Right kidney (tissue), 9 donors: ENCODE measurements at places on chromosomes 5 and 9.

DNA sequence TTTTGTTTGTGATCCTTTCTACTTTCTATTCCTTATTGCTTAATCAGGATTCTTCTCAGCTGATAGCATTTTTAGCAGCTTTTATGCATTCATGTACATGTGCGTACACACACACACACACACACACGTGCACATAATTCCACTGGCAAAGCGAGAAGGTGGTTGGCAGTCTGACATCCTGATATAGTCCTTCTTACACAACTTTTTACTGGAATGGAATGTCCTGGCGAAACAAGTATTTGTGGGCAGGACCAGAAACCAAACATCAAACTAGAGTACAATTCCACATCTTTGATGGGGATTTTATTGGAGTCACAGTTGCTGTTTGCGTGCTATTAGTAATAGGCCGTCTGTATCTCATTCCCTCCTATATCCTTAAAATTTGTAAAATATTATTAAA lies 356.5 kb downstream of the CCDC171 start:
- no peak for DNase-seq

DNA sequence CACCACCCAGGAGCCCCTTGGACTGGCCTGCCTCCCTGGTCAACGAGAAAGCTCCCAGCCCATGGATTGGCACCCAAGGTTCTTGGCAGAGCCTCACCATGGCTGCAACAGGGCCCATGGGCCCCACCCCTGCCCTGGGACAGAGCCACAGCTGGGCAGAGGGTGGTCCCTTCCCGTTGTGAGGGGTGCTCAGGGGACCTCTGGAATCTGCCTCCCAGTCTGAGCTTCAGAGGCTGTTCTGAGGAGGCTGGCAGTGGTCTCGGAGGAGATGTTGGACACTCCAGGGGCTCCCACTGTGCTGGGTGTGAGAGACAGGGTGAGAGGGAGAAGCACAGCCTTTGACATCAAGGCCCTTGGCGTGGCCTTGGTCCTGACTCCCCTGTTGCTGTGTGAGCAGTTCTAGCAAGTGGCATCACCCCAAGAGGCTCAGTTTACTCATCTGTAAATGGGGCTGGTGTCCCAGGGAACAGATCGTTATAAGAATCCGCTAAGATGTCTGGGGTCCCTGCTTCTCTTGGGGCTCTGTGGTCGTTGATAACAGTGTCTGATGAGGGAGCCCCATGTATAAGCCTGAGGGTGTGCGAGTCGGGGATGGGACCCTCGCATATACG lies 33.0 kb downstream of the LHX3 start:
- DNase-seq = no peak

DNA sequence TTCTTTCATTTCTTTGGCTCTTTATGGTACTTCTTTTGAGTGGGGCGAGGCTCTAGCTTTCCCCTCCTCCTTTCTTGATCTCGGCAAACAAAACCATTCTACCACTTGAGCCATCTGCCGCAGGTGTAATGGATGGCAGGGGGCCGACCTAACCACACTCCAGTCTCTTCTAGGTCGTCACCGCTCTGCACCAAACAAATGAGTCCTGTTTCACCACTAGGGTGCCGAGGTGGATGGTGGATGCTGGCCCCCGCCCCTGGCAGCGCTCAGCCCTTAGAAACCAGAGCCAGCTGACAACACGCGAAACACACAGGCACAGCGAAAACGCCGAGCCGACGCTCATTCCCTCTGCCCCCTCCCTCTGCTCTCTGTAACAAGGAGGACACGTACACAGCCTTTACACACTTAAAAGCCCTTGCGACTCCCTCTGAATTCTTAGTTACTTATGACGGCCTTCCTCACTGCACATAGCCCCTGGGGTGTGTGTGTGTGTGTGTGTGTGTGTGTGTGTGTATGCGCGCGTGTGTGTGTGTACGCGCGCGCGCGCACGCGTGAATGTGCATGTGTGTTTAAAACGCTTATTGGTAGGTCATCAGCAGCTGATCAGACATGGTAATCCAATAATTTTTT lies 199.4 kb downstream of the MEF2C start:
- peak; percentile 65 for DNase-seq

- no peak for DNase-seq
Measured at GRCh38 chr5:159788835-159789331, 127.4 kb upstream of the ADRA1B start.

DNA sequence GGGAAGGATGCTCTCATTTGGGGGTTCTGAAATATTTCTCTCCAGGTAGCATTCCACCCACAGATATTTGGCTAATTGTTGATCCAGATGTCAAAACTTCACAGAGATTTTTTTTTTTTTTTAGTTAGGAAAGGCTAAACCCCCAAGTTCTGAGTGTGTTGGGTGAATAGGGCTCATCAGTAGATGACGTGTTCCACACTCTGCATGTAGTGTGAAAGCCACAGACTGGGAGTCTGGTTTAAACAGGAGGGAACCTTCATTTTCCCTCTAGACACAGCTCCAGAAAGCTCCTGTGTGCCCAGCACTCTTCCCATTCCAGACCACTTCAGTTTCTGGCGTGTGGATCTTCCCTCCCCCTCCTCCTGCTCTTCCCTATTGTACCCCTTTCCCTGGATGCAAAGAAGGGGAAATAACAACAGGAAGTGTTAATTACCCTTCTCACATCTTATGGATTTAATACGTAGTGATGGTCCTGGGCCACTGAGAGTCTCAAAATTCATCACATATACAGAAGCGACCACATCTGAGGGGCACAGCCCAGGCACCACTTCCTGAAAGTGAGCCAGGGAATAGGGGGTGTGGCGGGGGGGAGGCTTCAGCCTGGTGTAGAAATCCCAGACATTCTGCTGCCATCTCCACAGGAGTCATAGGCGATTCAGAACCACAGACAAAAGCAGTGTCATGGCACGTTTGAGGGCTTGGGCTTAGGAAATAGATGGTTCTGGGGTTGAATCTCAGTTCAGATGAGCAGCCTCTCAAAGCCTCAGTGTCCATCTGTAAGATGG lies 65.1 kb downstream of the DAP start:
- DNase-seq = no peak

DNA sequence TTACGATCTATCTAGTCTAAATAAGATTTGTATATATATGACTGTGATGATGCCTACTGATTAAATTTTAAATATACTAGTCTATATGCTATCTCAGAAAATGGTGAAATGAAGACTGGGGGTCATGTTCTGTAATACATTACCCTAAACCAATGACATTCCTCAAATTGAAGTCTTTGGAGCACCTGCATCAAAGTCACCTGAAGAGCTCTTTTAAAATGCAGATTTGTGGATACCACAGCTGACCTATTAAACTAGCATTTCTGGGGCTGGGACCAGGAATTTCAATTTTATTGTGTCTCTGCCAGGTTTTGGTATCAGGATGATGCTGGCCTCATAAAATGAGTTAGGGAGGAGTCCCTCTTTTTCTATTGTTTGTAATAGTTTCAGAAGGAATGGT lies 631.9 kb upstream of the DMAC1 start:
- DNase-seq = no peak

DNA sequence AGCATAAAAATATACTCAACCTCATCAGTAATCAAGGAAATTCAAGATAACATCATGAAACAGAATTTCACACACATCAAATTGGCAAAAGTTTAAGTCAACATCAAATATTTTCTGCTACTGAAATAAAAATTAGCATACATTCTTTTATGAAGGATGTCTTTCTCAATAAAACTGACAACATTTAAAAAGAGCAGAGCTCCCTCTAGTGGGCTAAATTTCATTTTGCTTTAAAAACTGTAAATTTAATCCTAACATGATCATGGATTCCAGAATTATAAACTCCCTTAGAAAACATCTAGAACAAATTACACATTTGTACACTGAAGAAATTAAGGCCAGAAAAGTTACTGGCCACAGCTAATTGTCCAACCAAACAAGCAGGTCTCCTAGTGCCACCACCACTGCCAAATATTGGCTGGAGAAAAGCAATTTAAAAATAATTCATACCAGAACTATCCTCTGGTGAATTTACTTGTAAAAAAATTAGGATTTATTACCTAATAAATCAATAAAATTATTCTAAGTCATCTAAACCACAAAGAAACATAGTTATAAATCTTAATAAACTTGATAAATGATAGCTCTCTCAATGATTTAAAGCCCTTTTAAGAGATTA lies 31.2 kb downstream of the DEPDC1B start:
- no peak for DNase-seq

DNA sequence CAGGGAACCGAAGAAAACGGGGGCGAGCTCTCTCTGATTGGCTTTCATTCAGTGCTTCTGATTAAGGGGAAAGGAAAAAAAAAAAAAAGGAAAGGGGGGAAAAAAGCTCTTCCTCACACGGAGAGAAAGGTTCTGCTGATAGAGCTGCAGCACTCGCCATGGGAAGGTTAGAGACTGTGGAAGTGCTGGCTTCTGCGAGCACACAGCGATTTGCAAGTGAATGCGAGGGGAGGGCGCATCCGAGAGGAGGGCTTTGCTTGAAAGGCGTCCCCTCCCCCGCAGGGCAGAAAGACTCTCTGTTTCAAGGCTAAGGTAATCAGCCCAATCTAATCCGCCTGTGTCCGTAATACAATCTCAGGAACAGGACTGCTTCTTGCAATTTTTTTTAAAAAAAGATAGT lies at the start of gene CDH10:
TSS of gene CDH10 (minus strand) at position 218 of the 400 bp plus-strand sequence. CDS start 51,488 bp downstream, outside the sequence.
- DNase-seq = peak; percentile 45

DNA sequence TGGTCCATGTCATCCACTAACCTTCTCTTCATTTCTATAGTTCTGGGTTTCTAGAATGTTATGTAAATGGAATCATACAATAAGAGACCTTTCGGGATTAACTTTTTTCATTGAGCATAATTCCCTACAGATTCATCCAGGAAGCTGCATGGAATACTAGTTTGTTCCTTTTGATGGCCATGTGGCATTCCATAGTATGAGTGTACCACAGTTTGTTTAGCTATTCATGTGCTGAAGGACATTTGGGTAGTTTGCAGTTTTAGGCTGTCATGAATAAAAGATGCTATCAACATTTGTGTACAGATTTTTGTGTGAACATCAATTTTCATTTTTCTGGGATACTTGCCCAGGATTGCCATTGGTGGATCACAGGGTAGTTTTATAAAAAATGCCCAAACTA lies 6.8 kb upstream of the SPTLC1 start:
- no peak for DNase-seq

DNA sequence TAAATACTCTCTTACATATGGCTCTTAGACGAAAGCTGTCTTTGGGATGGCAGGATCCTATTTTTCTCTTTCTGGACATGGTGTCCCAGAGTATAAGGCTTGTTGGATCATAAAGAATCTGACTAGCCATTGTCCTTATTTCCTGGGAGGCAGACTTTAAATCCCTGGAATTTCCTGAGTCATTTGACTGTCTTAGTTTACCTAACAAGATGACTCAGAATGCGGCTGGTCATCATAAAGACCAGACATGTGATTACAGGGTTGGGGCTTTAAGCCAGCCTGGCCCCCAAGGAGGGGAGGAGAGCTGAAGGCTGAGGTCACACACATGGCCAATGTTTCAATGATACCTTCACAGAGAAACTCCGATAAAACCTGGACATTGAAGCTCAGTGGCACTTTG lies 37.2 kb downstream of the FAM240B start:
- no peak for DNase-seq

DNA sequence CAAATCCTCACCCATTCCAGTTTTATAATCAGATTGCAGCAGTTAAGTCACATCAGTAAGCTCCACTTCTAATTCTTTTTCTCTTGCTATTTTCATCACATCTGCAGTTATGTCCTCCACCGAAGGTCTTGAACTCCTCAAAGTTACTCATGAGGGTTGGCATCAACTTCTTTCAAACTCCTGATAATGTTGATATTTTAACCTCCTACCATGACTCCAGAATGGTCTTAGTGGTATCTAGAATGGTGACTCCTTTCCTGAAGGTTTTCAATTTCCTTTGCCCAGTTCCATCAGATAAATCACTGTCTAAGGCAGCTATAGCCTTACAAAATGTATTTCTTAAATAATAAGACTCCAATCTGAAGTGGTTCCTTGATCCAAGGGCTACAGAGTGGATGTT lies 53.8 kb upstream of the EDIL3 start:
- no peak for DNase-seq

DNA sequence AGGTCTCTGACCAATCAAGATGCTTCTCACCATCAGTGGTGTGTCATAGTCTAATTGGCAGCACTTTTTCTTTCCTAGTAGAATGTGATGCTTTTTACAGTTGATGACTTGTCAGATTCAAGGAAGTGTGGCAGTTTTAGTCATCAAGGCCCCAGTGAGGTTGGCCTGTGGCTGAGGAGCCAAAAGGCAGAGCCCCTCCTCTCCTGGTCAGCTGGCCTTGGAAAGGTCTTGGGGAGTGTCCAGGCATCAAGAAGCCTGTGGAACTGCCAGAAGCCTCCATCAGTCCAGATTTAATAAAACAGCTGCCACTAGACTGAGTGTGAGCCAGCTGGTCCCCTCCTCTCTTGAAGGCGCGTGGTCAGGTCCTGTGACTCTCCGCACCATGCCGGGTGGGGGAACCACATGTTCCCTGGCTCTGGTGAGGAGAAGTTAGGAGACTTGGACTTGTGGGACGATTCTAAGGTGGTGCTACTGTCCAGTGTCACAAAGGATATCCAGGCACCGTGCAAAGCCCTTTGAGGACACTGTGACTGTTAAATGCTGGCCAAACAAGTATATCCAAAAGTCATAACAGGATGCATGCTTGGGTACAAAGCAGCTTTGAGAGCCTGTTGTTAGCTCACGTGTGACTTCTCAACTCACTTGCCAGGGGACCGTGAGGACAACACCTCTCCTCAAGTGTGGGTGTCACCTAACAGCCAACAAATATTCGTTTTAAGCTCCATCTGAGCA lies 6.1 kb upstream of the ANGPTL2 start:
- DNase-seq = no peak
